ENCODE measurements at places on chromosomes 3 and 15.

GRCh38 chr3:88113311-88114162 lies 36.2 kb upstream of the C3orf38 start:
- H3K36me3 ChIP-seq: peaks cover 41% of the 10 kb centered on the region
- H3K27me3 ChIP-seq: no peaks in the 10 kb centered on the region
- DNase-seq: peak; percentile 71
- H3K27ac ChIP-seq: no peak overlapping the region

DNA sequence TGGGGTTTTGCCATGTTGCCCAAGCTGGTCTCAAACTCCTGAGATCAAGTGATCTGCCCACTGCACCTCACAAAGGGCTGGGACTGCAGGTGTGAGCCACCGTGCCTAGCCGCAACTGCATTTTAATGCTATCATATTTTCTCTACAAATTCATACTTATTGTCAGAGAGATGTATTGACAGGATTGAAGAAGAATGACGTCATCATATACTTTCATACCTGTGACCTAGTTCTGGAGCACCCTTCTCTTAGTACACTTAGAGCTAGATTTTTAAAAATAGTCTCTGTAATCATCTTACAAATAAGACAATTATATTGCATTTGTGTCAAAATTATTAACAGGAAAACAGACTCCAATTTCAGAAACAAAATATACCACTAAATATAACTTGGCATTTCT lies 242.8 kb upstream of the PDZRN3 start:
- no peak overlapping the region for H3K4me3 ChIP-seq
- no peak overlapping the region for H3K27ac ChIP-seq
- H3K36me3 ChIP-seq: no peaks in the 10 kb centered on the region
- no peaks in the 10 kb centered on the region for H3K4me1 ChIP-seq

GRCh38 chr3:153252963-153253362 lies 90.9 kb downstream of the RAP2B start:
- no peak for DNase-seq
- no peak overlapping the region for H3K4me3 ChIP-seq
- H3K4me1 ChIP-seq: no peaks in the 10 kb centered on the region
- no peak overlapping the region for H3K27ac ChIP-seq

DNA sequence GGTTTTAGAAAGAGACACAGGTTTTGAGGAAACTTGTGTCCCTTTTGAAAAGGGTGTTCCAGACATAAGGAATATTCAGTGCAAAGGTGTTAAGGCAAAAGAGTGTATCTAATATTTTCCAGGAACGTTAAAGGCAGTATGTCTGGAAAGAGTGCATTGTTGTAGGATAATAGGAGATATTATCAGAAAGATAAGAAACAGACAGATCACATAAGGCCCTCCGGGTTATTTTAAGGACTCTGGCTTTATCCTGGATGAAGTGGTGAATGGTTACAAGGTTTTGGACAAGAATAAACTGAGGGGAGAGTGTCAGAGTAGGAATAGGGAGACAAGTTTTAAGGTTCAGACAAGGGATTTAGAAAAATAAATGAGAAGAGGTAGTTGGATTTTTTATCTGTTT lies 493.7 kb upstream of the GRM7 start:
- DNase-seq: no peak
- no peaks in the 10 kb centered on the region for H3K4me1 ChIP-seq
- H3K4me3 ChIP-seq: no peak overlapping the region
- H3K27me3 ChIP-seq: no peaks in the 10 kb centered on the region
- no peaks in the 10 kb centered on the region for H3K36me3 ChIP-seq
- no peak overlapping the region for H3K27ac ChIP-seq

DNA sequence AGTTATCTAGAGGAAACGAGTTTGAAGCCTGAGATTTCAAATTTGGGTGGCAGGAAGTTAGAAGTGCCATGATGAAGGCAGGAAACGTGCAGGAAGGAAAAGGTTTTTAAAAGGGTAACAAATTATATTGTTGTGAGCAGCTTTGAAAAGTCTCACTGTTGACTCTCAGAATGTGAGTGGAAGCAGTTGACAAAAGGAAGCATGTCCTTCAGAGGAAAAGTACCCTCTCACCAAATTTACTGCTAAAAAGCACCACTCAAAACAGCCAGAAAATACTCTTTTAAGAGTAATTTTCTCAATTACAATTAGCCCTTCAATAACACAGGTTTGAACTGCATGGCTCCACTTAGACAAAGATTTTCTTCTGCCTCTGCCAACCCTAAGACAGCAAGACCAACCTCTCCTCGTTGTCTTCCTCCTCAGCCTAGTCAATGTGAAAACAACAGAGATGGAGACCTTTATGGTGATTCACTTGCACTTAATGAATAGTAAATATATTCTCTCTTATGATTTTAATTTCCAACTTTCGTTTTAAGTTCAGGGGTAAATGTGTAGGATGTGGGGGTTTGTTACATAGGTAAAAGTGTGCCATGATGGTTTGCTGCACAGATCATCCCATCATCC lies 117.1 kb upstream of the LIPC start:
- H3K4me3 ChIP-seq: no peak overlapping the region
- no peaks in the 10 kb centered on the region for H3K36me3 ChIP-seq
- no peak overlapping the region for H3K27ac ChIP-seq
- H3K4me1 ChIP-seq: peaks cover 7% of the 10 kb centered on the region

Data from DND-41 (cell line).